ENCODE measurements at places on chromosomes 12 and 14.

DNA sequence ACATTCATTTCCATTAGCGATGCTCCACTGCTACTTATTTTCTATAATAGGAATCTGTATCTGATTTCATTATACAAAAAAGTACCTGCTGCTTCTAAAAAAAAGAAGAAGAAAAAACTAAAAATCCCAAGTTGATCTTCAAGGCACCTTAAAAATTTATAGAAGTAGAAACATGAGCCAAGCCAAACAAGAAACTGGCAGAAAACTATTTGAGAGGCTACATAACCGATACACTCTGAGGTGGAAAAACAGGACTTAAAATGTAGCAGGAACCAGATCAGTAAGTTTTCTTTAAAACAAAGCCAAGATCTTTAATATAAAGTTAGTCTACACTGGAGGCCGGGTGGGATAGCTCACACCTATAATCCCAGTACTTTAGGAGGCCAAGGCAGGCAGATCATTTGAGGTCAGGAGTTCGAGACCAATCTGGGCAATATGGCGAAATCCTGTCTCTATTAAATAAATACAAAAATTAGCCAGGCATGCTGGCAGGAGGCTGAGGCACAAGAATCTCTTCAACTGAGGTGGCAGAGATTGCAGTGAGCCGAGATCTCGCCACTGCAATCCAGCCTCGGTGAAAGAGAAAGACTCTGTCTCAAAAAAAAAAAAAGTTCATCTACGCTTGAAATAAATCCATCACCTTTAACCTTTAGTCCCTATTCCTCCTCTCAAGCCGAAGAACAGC, 278.6 kb downstream of the MED13L start:
- no peak for DNase-seq

- DNase-seq = no peak
Observed at GRCh38 chr12:43551971-43552559, at the start of gene ADAMTS20. Gene ADAMTS20 (minus strand): TSS chr12:43552203. CDS start chr12:43551921, 282 bp downstream.

- DNase-seq = no peak
Observed at GRCh38 chr12:71799106-71799505, 40.5 kb upstream of the TBC1D15 start.

- DNase-seq = no peak
Observed at GRCh38 chr12:42992826-42993225, 403.3 kb upstream of the PRICKLE1 start.

- DNase-seq = no peak
Observed at GRCh38 chr14:22520796-22521195, 68.2 kb downstream of the DAD1 start.

GRCh38 chr14:71202881-71203280, 295.6 kb downstream of the PCNX1 start:
- DNase-seq = no peak

DNA sequence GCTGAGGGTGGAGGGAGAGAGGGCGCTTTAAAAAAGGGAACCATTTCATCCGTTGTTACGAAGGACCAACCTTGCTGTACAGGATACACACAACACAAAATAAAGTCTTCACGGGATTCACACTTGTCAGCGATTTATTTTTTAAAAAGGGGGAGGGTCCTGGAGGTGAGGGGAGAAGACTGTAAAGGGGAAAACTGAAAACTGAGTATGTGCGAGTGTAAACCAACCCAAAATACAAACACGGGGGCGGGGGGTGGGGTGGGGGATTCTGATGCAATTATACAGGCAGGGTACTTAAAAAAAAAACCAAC, 499 bp upstream of the PRKAG1 start:
- DNase-seq = no peak

GRCh38 chr12:12999959-13000615, at the start of gene HEBP1:
Gene HEBP1 (minus strand): TSS chr12:13000265. CDS start chr12:13000114, 151 bp downstream.
- DNase-seq = peak; percentile 97

DNA sequence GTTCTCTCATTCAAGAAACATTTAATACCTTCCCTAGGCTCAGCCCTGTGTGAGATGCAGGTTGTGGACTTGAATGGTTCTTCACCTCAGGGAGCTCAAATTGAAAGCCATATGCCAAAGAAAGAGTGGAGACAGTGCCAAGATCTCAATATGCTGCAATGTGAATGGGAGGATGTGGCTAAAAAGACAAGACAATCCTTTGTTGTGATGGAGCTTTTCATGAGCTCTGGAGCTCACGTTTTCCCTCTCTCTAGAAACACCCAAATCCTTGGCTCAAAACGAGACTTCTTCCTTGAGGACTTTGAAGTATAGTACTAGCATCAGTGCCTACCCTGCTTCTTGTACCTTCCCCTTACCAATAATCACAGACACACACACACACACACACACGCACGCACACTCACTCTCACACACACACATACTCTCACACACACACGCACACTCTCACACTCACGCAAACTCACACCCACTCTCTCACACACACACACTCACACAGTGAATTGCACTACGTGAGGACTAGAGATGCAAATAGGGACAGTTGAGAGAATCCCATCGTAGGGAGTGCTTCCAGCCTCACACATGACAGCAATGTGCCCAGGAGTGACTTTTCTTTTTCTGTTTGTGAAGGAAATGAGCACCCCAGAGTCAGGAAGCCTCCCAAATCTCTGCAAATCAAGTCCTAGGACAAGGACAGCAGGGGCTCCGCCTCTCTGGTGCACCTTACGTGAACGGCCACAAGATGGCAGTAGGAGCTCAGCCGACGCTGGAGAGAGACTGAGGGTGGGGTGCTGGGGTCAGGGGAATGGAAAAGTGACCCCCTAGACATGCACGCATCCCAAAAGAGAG, 231.4 kb downstream of the PCNX1 start:
- peak; percentile 72 for DNase-seq

DNA sequence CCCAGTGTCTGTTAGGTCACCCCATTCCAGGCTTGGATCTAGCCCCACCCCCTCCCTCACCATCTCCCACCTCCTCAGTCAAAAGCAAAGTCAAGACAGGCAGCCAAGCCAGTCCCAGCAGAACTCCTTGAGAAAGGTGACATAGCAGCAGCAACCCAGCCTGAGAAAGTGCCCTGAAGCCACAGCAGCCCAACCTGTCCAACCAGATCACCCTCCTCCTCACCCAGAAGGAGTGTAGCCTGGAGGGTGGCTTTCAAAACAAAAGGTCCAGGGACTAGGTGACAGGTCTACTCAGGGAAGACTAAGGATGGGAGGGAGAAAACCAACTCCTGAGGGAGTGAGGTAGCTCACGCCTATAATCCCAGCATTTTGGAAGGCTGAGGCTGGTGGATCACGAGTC, 5.2 kb downstream of the RAB15 start:
- no peak for DNase-seq

GRCh38 chr14:104211215-104211614, 72.8 kb downstream of the KIF26A start:
- no peak for DNase-seq

GRCh38 chr12:85849344-85849743, 13.1 kb upstream of the RASSF9 start:
- DNase-seq = no peak

DNA sequence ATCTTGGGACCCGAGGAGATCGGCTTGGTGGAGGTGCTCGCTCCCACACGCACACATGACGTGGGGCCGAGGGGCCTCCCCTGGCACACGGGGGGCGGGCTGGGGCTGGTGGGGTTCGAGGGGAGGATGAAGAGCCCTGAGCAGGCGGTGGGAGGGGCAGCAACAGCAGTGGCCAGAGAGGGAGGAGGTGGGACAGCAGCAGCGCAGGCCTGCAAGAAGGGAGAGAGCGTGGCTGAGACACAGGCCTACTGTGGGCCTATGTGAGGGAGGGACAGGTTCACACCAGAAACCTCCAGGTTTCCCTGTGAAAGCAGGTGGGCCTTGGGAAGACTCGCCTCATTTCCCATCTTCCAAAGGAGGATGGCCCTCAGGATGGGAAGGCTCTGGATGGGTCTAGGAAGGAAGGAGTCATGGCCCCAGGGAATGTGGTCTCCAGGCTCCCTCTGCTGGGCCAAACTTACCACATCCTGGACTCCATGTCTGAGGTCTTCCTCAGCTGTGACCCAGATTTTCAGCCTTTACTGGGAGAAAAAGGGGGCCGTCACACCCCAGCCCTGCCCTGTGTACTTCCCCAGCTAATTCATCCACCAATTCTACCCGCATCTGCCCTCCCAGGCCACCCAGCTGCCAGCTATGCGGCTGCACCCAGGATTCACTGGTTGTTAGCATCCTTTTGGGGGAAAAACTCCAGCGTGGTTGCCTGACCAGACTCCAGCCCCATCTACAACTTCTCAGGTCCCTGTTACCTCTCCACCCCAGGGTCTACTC, 2.8 kb downstream of the PIANP start:
- no peak for DNase-seq

DNA sequence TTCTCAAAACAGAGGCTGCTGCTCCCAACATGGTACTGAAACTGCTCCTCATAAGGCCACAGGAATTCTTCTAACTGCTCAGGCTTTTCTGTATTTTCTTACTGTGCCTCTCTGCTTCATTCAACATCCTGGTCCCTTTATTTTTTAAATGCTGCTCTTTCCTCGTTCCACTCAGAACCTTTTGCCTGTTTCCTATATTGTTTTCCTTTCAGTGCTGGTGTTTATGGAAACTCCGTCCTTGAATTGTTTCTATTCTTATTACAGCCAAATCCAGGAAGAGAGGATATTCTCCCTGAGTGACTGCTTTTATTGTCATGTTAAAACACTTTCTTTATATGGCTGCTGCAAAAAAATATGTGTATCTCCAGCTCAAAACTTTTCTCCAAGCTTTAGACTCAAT, 173.0 kb upstream of the E2F7 start:
- no peak for DNase-seq

DNA sequence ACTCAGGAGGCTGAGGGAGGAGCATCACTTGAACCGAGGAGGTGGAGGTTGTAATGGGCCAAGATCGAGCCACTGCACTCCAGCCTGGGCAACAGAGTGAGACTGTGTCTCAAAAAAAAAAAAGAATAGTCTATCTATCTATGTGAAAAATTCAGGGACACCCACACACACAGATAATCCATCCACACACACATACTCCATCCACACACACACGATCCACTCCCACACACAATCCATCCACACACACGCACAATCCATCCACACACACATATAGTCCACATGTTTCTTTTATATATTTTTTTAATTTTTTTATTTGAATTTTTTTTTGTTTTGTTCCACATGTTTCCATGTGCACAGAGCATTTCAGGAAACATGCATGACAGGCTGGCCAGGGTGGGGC, 3.3 kb downstream of the SDS start:
- DNase-seq = no peak

DNA sequence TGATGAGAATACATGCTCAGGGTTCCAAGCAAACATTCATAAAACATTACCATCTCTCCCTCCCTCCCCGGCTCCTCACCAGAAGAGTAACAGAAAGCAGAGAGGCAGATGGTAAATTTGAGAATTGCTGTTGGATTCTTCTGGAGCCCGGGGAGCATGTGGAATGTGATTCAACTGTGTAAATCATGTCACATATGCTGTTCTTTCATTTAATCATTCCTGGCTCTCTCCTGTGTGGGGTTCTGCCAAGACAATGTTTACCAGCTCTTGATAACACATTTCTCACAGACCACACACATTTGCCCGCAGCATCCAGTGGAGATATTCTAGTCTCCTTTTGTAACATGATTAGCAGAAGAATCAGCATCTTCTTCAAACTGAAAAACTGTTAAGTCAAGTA, 23.4 kb upstream of the NR2C1 start:
- no peak for DNase-seq

DNA sequence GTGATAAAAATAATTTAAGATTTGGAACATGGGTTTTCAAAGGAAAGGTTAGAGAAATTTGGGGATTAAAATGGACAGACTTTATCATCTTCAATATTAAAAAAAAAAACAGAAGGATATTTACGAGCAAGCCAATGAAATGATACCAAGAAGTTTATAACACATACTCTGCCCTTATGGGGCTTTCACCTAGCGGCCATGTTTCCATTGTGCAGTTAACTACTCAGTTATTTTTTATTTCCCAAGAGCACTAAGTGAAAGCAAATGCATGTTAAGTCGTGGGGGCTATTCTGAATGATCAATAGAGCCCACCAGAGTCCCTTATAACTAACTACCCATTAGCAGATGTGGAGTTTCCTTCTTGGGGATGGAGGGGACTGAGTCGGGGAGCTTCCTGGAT, 53.9 kb downstream of the ETV6 start:
- no peak for DNase-seq

GRCh38 chr12:123479442-123480180, 21.7 kb downstream of the SNRNP35 start:
- DNase-seq = no peak

GRCh38 chr14:61542848-61543790, 152.2 kb upstream of the HIF1A start:
- no peak for DNase-seq

GRCh38 chr12:120216742-120217605, 16.1 kb upstream of the RPLP0 start:
- DNase-seq = no peak

GRCh38 chr14:67311868-67312267, 47.7 kb downstream of the ATP6V1D start:
- DNase-seq = no peak

DNA sequence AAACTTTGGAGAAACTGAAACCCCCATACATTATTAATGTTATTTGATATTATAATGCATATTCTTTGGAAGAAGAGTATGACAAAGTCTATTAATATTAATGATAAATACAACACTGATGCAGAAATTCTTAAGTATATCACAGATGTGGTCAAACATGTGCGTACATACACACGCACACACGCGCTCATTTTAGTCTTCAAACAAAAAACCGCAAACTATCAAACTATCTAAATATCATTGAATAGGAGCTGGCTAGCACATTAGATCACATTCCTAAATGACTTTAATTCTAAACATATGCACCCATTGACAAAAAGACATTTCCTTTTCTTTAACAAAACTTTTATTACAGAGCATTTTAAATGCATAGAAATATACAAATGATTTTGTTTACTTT, 872.7 kb downstream of the SLC16A7 start:
- no peak for DNase-seq

DNA sequence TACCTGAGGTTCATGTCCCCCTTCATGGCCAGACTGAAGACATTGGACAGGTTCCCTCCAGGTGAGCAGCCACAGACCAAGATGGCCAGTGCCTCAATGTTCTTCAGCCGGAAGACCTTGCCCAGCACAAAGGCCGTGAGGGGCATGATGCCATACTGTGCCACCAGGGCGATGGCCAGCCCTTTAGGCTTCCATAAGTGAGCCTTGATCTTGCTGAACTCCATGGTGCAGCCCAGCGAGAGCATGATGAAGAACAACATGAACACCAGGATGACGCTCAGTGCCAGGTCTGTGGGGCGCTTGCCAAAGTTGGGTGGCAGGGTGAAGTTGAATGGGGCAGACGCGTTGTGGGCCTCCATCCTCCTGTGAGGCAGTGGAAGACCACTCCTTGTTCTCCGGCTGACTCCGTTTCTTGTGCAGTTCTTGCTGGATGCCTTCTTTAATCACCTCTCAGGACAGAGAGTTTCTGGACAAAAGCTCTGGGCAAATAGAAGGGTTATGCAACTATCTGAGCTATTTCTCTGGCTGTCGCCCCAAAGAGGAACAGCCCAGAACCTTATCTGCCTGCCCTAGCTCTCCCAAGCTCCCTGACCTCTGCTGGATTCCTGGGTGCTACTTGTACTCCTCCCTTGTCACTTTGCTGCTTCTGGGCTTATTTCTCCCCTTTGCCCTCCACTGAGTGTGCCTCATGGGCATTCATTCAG, at the start of gene SLC10A1:
SLC10A1 (minus strand) TSS at position 445 of the 704 bp plus-strand sequence; CDS start at position 359, 86 bp downstream.
- DNase-seq = no peak
